ENCODE measurements at places on chromosomes 5 and 9. TPM values are rescaled to one million over a fixed set of nuclear protein-coding genes. Genes with fewer than 3 reads are reported as not detected.

DNA sequence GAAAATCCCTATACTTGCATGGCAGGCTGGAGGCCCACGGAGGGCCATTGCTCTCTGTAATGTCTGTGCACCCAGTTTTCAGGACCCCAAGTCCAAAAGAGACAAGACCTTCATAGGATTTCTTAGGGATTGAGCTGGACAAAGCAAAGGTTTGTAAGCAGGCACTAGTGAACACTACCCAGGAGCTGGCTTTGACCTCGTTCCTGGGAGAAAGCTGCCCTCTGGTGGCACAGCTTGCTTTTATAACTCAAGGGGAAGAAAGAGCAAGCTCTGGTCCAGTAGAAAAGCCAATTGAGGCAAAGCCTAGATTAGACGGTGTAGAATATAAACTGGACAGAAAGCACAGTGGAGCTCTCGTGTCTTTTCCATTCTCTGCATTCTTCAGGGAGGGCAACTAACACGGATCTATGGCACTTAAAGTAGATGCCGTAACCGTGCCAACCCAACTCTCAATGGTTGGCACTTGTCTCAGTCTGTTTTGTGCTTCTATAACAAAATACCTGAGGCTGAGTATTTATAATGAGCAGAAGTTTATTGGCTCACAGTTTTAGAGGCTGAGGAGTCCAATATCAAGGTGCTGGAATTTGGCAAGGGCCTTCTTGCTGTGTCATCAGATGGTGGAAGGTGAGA, 7.9 kb downstream of the GABRP start:
- H3K4me1 ChIP-seq: no peaks in the 10 kb centered on the region
- no peak overlapping the region for H3K4me3 ChIP-seq
- H3K36me3 ChIP-seq: no peaks in the 10 kb centered on the region
- H3K27me3 ChIP-seq: no peaks in the 10 kb centered on the region
- no peak overlapping the region for H3K27ac ChIP-seq

GRCh38 chr5:35041261-35041660, 6.5 kb downstream of the AGXT2 start:
- H3K4me1 ChIP-seq: no peaks in the 10 kb centered on the region
- no peaks in the 10 kb centered on the region for H3K36me3 ChIP-seq
- DNase-seq: no peak
- no peaks in the 10 kb centered on the region for H3K27me3 ChIP-seq
- no peak overlapping the region for H3K27ac ChIP-seq
- H3K4me3 ChIP-seq: no peak overlapping the region

- no peak for DNase-seq
- H3K36me3 ChIP-seq: no peaks in the 10 kb centered on the region
- no peak overlapping the region for H3K27ac ChIP-seq
- H3K27me3 ChIP-seq: no peaks in the 10 kb centered on the region
- no peak overlapping the region for H3K4me3 ChIP-seq
- H3K4me1 ChIP-seq: no peaks in the 10 kb centered on the region
Observed at GRCh38 chr5:116045821-116046220, 13.5 kb downstream of the ARL14EPL start.

- no peaks in the 10 kb centered on the region for H3K36me3 ChIP-seq
- peak; percentile 36 for DNase-seq
- H3K27ac ChIP-seq: no peak overlapping the region
- H3K27me3 ChIP-seq: no peaks in the 10 kb centered on the region
- peaks cover 4% of the 10 kb centered on the region for H3K4me1 ChIP-seq
- no peak overlapping the region for H3K4me3 ChIP-seq
Observed at GRCh38 chr9:111356481-111357244, 26.6 kb upstream of the OR2K2 start.

DNA sequence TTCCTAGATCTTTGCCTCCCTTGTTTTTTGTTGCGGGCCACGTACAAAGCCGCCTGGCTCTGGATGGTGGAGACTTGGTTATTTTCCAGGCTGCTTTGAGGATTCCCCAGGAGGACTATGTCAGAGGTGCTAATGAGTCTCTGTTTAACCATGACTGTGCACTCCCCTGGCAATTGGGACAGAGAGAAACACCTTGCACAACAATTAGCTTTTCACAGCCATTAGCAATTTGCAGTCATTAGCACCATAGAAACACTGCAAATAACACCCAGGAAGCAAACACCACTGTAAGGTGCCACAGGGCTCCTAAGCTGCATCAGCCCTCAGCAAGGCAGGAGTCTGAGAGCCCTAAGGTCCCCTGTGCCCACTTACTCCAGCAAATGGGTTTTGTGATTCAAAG, 201.0 kb upstream of the VLDLR start:
- H3K27me3 ChIP-seq: no peaks in the 10 kb centered on the region
- H3K36me3 ChIP-seq: no peaks in the 10 kb centered on the region
- no peak for DNase-seq
- no peak overlapping the region for H3K27ac ChIP-seq
- H3K4me3 ChIP-seq: no peak overlapping the region
- H3K4me1 ChIP-seq: no peaks in the 10 kb centered on the region

DNA sequence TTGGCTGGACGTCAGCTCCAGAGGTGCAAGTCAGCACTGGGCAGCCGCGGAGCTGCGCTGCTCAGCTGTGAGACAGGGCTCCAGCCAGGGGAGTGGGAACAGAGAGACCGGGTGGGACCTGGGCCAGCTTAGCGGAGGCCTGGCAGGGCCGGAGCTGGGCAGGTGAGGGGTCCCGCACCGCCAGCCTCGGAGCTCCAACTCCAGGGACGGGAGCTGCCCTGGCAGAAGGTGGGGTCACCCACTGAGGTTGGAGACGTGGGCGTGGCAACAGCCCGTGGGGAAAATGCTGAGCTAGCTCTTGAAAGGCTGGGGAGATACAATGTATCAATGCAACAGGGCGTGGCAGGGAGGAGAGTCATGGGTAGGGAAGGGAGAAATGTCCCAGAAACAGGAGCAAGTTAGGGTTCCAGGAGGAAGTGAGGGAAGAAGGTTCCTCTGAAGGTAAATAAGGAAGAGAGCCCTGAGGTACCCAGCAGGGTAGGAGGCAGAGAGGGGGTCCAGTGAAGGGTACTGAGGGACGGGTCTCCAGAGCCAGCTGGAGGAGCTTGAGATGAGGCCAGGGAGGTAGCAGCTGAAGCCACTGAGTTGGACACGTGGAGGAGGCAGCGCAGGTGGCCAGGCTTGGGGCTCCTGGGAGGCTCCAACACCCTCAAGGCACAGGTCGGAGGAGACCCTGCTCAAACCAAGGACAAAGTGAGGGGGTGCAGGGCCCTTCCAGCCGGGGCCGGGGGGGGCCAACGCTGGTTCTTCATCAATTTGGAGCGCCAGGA, 736 bp upstream of the NKD2 start:
- peaks cover 19% of the 10 kb centered on the region for H3K4me1 ChIP-seq
- peak; percentile 41 for DNase-seq
- no peak overlapping the region for H3K4me3 ChIP-seq
- H3K36me3 ChIP-seq: no peaks in the 10 kb centered on the region
- no peak overlapping the region for H3K27ac ChIP-seq

- H3K4me1 ChIP-seq: no peaks in the 10 kb centered on the region
- no peak overlapping the region for H3K27ac ChIP-seq
Observed at GRCh38 chr5:29169886-29170285, 2023.6 kb upstream of the CDH6 start.

The FBP1 gene
- 43.6 TPM for total RNA-seq

The MYMK gene
- total RNA-seq: not detected

The PCDHB14 gene
- 5.4 TPM for total RNA-seq

The ANKRD34B gene
- total RNA-seq: not detected
